NCI-H345 (cell line): ENCODE measurements at places on chromosomes 12 and 14.

DNA sequence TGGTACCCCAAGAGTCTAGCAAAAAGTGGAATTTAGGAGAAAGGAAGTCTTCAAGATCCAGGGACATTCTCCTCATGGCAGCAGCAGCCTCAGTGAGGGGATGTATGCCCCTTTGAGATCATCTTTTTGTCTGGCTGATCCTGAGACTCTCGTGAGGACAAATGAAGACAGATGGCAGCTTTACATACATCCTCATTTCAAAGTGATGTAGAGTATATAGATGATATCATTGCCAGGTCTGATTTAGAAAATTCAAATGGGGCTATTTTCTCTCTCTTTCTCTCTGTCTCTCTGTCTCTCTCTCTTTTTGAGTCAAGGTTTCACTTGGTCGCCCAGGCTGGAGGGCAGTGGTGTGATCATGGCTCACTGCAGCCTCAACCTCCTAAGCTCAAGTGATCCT is 61.5 kb downstream of the E2F7 start:
- no peak for DNase-seq

GRCh38 chr12:68111995-68112394 is 47.5 kb downstream of the IFNG start:
- no peak for DNase-seq

DNA sequence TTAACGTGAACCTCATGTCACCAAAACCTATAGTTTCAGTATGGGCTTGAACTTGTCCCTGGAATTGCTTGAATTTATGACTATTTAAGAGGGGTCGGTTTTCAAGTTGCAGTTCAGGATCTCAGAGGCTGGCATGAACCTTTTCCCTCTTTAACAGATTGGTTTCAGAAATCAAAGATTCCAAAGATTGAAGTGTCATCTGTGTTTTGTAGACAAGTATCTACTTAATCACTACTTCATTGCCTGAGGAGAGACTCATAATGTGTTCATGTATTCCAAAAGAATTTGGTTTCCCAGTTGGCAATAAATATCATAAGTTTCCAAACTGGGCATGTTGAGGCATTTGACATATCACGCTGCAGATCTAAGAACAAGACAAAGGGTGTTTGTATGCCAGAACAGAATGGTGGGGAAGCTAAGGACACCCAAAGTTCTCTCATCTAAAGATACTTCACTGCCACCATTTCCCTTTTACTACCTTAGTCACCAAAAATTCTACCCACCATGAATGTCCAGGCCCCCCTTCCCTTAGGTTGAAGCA is 199.5 kb downstream of the NUAK1 start:
- no peak for DNase-seq

GRCh38 chr14:60856111-60856510 is 121.5 kb downstream of the MNAT1 start:
- no peak for DNase-seq

DNA sequence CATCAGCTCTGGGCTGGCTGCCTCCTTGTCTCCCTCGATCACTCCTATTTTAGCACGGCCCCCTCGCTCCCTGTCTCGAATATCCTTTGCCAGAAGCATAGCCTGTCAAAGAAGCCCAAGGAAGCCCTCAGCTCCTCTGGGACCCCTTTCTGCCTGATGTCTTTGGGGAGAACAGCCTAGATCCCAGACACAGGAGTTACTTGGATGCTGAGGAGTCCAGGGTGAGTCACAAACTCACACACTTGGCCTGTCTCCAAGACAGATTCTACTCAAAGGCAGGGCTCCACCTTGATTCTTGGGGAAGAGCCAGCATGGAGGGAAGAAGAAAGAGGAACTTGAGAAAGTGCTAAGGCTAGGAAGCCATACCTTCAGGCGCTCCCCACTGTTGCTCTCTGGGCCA is 8.1 kb downstream of the AVIL start:
- no peak for DNase-seq

- DNase-seq, result no peak
Observed at GRCh38 chr12:51246254-51246853, 7.7 kb downstream of the DAZAP2 start.

- no peak for DNase-seq
Observed at GRCh38 chr12:62731055-62731820, 203.7 kb downstream of the PPM1H start.

GRCh38 chr12:80877721-80878265 is 59.9 kb downstream of the LIN7A start:
- DNase-seq, result no peak
